ENCODE measurements at places on chromosomes 16 and 17.

DNA sequence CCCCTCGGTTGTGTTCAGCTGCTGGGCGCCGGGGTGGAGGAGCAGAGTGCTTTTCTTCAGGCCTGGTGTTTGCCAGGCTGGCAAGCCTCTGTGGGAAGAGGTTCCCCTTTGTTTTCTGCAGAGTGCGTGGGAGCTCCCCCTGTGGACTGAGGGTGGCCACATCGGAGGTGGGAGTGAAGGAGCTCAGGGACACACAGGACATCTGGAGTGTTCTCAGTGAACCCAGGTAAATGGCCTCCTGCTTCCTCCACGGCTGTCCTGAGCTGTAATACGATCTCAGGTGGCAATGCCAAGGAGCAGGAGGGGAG lies 39.2 kb upstream of the IRF8 start:
- no peak for DNase-seq

DNA sequence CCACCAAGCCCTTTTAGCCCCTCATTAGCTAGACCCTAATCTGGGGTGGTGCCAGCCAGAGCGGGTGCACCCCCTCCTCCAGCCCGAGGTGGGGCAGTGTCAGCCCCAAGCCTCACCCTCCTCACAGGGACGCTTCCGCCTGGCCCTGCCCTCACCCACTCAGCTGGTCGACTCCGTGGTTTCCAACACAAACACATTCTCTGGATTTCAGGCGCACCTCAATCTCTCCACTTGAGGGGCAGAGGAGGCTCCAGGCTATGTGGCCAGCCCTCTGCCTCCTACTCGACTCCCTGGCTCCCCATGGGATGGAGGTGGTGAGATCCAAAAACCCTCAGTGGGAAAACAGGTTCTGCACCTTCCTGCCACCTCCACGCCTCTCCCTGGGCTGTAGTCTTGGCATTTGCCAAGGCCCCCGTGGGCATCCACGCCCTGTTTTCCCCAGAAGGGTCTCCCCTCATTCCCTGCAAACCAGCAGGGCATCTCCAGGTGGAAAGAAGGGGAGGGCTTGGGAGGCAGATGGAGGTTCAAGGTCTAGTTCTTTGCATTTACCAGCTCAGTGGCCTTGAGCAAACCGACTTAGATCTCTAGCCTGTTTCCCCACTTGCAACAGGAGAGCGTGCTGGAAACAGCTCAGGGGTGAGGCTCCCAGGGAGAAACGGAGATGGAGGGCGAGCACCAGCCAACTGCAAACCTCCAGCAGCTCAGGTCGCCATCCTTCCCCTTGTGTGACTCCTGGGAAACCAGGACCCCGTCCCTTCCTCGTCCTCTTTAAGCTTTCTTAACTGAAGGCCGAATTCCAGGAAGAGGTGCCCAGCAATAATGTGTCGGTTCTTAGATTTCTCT lies 1.7 kb downstream of the EMP2 start:
- no peak for DNase-seq

GRCh38 chr17:13541032-13541480 lies 60.7 kb downstream of the HS3ST3A1 start:
- DNase-seq: no peak

DNA sequence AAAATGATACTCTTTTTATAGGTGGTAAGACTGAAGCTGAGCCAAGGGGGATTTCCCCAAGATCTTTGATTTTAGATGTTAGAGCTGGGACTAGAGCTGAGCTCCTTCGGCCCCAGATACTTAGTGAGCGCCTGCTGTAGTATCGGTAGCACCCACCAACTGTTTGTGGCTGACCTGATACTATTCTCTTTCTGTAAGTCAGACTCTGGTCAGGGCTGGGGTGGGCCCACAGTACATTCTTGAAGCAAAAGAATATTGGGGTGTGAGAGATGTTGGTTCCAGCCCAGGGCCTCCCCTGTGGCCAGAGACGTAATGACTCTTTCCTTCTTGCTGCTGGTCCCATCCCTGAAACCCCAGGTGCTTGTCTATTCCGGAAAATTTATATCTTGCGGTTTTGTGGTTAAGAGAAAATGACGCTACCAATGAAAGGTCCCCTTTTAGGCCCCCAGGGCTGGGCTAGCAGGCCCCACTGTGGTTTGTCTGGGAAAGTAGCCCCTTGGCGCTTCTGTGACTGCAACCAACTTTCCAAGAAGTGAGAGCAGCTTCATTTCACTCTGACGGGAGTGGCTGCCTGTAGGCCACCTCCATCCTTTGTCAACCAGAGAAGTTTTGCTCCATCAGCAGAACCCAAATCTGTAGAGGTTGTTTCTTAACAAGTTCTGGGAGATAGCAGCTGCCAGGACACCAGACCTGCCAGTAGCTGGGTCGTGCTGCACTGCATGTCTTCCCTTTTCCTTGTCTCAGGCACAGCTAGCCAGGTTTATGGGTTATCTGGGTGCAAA lies 86.4 kb upstream of the LGALS9 start:
- peak; percentile 46 for DNase-seq

GRCh38 chr17:40399185-40399584 lies 18.5 kb downstream of the TOP2A start:
- no peak for DNase-seq

- no peak for DNase-seq
These were observed 9.5 kb downstream of the MTMR4 start for GRCh38 chr17:58504826-58505351.

- no peak for DNase-seq
These were observed 205.6 kb downstream of the SPECC1 start for GRCh38 chr17:20214794-20215193.

DNA sequence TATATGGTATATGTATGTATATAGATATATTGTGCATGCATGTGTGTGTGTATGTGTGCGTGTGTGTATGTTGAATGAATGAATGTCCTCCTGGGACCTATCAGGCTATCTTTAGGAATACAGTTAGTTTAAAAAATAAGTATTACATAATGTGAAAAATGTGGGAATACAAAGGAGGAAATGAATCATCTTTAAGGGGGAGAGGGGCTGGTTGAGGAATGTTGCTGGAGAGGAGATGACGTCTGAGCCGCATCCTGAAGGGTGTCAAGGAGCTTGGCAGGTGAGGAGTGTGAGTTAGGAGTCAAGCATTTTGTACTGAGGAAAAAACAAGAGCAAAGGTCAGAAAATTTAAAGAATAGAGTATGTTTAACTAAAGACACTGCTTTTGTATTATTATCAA lies 62.4 kb upstream of the NLK start:
- DNase-seq: no peak

- DNase-seq: no peak
These were observed 88.2 kb downstream of the NOG start for GRCh38 chr17:56681561-56682266.

DNA sequence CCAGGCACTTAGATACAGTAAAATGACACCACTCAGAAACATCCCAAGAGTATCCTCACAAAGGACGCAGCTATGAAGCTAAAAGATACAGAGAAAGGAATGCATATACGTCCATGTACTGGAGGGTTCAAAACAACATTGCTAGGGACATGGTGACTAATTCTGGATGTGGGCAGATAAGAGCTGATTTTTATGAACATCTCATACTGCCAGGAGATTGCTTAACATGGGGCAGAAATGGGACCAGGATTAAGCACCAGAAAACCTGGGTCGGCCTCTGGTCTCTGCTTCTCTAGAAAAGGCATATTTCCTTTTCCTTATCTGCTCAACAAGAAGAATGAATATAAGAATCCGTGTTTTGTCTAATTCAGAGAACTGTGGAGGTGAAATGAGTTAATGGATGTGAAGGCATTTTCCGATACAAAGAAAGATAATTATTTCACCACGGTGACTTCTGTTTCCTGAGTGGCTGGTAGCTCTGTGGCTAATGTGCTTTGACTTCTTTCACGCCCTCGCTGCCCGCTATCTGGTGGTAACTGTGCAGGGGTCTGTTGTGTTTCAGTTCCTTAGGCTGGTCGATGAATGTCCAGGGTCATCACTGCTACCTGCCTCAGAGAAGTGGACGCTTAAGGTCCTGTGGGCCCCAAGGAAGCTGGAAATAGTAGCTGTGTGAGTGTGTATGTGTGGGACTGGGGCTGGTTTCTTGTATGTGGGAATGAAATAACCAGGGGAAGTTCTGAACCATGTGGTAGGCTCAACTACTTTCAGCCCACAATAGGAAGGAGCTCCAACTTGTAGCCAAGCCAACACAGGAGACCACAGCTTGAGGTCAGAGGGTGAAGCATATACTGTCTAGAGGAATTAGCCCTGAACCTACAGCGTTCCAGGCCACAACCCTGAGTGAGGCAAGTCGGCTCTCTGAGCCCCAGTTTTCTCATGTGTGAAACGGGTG lies 15.8 kb upstream of the CCL5 start:
- DNase-seq: no peak
